ENCODE measurements at places on chromosomes 3 and 15. TPM values are rescaled to one million over a fixed set of nuclear protein-coding genes. Genes with fewer than 3 reads are reported as not detected.

Gene NEK11
- total RNA-seq: 15.9 TPM

Gene SLC2A2
- not detected for total RNA-seq

Gene FGD5
- total RNA-seq: not detected

Gene ZIC4
- 1.6 TPM for total RNA-seq

Gene CCDC13
- total RNA-seq: 1.3 TPM

Gene MKRN3
- total RNA-seq: 0.13 TPM

Gene OXTR
- total RNA-seq: 269 TPM

Gene VEPH1
- 34.0 TPM for total RNA-seq

Gene ISG20
- not detected for total RNA-seq

Gene PDZRN3
- total RNA-seq: 35.6 TPM

Gene ZMAT3
- total RNA-seq: 23.6 TPM

Gene GCNT3
- total RNA-seq: not detected

Gene C15orf62
- not detected for total RNA-seq

Gene CNTN6
- not detected for total RNA-seq

Gene IQGAP1
- total RNA-seq: 185 TPM

Gene FBXO40
- not detected for total RNA-seq

Gene XIRP1
- not detected for total RNA-seq

Gene LRRC31
- not detected for total RNA-seq

Gene RCCD1
- 19.0 TPM for total RNA-seq

Gene ATP13A5
- not detected for total RNA-seq

Gene ARPIN
- total RNA-seq: 8.7 TPM
